ENCODE measurements at places on chromosomes 1 and 21.

GRCh38 chr1:211736351-211736915 is 61.0 kb upstream of the NEK2 start:
- no peak for DNase-seq

GRCh38 chr1:77126307-77126706 is 92.9 kb downstream of the PIGK start:
- peak; percentile 36 for DNase-seq

- DNase-seq: no peak
Measured at GRCh38 chr1:14824314-14824915, 225.9 kb downstream of the KAZN start.

- no peak for DNase-seq
Measured at GRCh38 chr1:64184003-64184440, 19.4 kb upstream of the UBE2U start.

- DNase-seq: no peak
Measured at GRCh38 chr1:172477741-172478140, 33.9 kb upstream of the PIGC start.

- DNase-seq: peak; percentile 52
Measured at GRCh38 chr1:183023146-183023600, at the start of gene LAMC1. Gene LAMC1, plus strand, starts transcription at chr1:183023420. Its CDS starts 297 bp downstream, at chr1:183023717.

DNA sequence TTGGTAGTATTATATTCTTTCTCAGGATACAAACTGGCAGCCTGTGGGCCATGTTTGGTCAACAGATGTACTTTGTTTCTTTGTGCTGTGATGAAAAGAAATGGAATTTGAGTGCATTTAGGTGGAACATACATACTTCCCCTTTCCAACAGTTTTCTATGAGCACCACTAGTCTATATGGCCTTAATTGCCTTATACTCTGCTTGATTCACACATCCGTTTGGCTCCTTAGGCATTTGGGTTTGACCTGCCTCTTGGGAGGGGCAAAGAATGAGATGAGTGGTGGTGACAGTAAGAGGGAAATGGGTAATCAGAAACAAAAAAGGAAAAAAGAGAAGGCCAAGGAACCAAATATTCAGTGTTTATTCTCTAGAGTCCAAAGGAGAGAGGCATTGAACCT is 17.0 kb downstream of the CFAP126 start:
- DNase-seq: no peak

GRCh38 chr1:160115545-160116282 is at the start of gene ATP1A2:
Gene ATP1A2, plus strand, starts transcription at chr1:160115759. Its CDS starts 103 bp downstream, at chr1:160115862.
- DNase-seq: no peak

GRCh38 chr21:34892209-34892608 is 156.9 kb downstream of the RUNX1 start:
- no peak for DNase-seq

DNA sequence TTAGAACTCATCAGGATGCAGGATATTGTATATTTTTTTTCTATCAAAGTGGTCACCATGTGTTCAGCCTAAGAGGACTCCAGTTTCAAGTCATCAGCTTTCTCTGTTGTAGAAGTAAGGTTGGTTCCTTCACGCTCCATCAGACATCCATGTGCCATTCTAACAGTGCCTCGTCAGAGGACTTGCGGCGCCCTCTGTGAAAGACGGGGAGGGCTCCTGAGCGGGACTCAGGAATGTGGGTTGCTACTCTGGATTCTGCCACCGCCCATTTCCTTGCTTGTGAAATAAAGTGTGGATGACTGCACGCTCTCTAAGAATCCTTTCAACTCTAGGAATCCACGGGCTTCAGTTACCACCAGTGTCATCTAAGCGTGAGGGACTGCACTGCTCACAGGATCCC is 593.5 kb downstream of the KIF26B start:
- DNase-seq: no peak

GRCh38 chr1:54103414-54103813 is 49.4 kb downstream of the CDCP2 start:
- no peak for DNase-seq

GRCh38 chr21:44925378-44925755 is 4.7 kb upstream of the ITGB2 start:
- DNase-seq: no peak

DNA sequence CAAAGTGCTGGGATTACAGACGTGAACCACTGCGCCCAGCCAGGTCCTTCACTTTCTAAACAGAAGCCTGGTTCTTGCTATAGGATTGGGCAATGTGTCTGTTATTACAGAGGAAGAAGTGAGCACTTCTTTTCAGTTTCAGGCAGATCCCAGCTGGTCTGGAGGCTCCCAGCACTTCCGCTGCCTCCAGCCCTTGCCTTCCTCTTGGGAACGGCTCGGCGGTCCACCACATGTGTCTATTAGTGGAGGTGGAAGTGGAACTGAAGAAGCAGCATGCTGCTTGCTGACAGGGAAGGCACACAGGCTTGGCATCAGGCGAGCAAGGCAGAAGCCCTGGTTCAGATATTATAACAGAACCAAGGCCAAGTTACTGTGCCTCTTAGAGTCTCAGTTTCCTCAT is 17.0 kb downstream of the MKNK1 start:
- no peak for DNase-seq

GRCh38 chr1:192587386-192588266 is 12.1 kb downstream of the RGS1 start:
- no peak for DNase-seq

GRCh38 chr1:39833121-39833520 is 44.5 kb upstream of the BMP8B start:
- DNase-seq: no peak

DNA sequence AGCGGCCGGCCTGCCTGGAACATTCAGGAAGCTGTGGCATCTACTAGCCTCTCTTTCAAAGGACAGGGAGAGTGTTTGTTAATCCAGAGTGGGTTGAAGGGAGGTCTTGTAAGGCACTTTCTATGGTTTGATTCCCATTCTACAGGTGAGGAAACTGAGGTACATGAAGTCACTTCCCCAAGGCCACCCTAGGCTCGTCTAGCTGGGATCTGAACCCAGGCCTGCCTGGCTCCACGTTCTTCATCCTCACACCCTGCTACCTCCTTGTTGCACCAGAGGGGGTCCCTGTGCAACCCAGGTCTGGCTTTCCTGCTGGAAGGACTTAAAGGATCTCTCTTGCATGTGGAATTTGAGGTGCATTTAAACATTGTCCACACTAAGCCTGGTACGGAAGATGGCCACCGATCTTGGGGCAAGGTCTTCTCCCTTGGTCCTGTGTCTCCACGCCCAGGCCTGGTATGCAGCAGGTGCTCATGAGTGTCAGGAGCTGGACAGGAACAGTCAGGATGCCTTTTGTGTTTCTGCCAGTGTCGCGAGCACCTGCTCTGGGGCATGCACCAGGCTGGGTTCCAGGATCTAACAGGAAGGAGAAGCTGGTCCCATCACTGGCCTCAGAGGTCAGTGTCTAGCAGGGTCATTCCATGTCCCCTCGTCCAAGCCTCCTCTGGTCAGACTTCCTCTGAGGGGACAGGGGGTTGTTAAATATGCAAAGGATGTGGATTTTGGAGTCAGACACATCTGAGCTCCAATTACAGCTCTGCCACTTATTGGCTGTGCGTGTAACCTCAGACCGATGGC is 103.2 kb upstream of the RUNX3 start:
- no peak for DNase-seq

DNA sequence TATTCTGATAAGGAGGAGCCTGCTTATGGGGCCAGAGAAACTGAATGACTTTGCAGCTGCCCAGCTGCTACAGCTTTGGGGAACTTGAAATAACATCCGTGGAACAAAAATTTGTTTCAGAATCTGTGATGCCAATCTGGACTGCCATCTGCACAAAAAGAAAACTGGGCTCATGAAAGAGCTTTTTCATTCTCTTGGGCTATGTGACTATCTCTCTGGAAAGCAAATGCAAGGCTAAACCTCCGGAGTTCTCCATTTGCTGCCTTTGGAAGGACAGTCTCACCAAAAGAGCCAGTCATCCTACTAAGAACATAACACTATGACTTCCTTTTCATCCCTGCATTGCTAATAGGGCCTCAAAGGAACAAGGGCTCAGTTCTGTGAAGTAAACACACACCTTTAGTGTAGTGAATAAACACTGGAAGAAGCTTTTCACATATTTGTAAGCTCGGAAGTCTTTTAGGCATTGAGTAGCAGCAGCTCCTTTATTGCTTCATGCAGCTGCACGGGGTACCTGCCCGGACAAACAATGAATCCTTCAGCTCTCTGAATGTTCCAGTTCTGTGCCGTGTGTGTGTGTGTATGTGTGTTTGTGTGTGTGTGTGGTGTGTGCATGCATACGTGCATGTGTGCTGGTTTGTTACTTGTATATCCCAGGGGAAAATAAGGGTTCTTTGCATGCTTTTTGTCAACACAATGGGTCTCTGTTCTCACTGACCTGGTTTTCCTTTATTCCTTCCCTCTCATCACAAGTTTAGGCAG is 255.5 kb upstream of the SGIP1 start:
- DNase-seq: no peak

DNA sequence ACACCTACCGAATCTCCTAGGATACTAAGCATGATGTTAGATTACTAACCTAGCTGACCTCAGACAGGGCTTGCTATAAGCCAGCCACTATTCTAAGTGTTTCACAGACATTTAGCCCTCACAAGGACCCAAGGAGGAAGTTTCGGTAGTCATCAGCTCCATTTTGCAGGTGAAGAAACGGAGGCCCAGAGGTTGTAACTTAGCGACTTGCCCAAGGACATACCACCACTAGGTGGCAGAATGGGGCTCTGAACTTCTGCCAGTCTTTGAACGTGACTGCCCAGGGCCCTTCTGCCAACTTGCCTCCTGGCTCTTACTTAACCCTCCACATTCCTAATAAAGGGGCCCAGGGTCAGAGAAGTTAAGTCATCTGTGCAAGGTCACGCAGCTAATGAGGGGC is 283.5 kb downstream of the C1orf94 start:
- DNase-seq: no peak

- no peak for DNase-seq
Measured at GRCh38 chr1:154843636-154844296, 26.3 kb downstream of the KCNN3 start.

GRCh38 chr1:78078358-78078757 is 32.6 kb downstream of the GIPC2 start:
- DNase-seq: peak; percentile 82

Data from pulmonary artery endothelial cell (primary cell).